ENCODE measurements at places on chromosomes 16 and 17.
A peak's percentile ranks its signal among the peaks of the same experiment; 100 is the strongest.

DNA sequence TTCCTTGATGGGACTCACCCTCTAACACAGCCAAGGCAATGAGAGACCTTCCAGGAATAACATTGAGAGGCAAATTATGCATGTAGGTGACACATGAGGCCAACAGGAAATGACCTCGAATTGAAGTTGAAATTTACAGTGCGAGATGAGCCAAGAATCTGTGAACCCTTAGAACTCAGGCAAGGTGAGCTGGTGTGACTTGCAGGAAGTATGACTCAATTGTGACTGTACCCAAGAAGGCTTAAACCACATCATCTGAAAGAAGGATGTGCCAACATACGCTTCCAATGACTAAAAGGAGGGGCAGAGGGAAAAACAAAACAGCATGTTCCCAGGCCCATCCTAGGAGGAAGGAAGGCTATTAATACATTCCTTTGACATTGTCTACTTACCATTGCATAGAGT lies 44.8 kb downstream of the PITPNC1 start:
- no peak for DNase-seq

DNA sequence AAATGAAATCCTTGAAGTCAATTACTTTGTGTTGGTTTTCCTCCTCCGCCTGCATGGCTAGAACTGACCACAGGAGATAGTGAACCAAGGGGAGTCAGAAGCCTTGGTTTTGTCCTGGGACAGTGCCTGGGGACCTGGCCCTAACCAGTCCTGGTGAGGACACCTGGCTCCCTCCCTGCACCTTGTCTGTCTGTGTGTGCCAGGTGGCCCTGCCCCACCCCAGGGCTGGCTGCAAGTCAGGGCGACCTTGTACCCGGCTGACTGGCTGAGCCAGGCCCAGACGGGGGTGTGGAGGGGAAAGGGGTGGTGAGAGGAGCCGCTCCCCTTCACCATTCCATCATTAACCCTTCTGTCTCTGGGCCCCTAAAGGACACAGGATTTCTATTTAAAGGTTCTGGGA lies 3.4 kb downstream of the RAPGEFL1 start:
- no peak for DNase-seq

DNA sequence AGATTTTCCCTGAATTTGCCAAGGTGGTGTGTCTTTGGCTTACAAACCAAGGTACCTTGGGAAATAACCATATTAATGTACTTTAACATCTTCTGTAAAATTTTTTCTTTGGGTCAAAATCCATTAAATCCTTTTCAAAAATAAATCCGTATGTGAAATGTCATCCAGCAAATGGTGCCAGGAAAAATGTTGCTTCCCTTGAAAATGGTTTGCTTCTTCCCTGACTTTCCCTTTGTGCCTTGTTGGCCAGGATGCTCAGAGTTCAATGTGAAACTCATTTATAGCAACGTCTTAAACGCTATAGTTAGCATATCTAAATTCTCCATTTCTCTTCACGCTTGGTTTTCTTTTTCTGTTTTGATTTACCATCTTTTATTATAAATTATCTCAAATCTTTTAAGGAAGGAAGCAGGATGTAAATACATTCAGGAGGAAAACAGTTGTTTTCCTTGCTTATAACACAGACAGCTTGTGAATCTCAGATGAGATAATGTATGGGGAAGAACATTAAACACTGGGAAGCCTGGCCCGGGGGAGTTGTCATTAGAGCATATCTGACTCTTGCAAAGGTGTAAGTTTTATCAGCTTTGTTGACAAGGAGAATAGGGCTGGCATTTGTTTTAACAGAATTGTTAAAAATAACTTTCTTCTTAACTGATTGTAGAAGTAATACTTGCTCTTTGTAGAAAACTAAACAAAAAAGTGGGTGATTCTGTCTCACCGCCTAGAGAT lies 42.1 kb downstream of the GPRC5B start:
- no peak for DNase-seq

DNA sequence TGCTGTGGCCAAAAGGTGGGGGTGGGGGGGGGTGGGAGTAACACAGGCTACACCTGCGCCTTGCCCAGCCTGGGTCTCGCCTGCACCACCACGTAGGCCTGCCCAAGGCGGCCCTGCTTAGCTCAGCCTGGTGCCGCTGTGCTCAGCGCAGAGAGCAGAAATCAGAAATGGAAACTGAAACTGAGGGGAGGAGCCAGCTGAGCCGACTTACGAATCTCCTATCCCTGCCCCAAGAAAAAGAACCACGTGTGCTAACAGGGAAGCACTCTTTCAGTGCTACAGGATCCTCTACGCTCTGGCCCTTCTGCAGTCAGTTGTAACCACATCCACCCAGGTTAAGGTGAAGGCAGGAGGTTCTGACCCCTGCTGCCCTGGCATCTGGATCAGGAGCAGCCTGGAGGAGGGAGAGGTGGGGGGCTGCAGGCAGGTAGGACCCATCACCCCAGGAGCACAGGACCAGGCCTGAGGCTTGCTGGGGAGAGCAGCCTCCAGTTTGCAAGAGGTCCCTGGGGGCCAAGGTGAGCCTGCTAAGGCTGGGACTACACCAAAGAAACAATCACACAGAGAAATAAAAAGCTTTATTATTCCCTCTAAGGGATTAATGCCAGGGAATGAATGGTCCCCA lies at the start of gene DHX58:
Gene DHX58 (minus strand): TSS at position 163 of the 625 bp plus-strand sequence. CDS start 822 bp downstream, outside the sequence.
- DNase-seq = peak; percentile 31

GRCh38 chr16:72768591-72768990 lies 279.3 kb downstream of the ZFHX3 start:
- DNase-seq = no peak

DNA sequence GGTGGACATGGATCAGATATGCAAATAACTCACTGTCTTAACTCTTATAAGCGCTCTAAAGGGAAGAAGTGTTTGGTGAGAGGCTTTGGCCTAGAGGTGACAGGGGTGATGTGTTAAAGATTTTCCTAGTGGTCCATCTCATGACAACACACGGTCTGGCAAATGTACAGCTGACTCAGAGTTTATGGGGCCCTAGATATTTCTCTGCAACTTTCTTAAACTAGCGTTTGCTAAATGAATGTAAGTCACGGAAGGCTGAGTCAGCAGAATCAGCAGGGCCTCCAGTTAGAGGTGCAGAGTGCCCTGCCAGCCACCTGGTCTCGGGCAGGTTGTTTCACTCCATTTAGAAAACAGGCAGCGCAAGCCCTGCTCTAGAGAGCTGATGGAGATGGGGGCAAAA lies 40.1 kb downstream of the CLEC16A start:
- DNase-seq = no peak

DNA sequence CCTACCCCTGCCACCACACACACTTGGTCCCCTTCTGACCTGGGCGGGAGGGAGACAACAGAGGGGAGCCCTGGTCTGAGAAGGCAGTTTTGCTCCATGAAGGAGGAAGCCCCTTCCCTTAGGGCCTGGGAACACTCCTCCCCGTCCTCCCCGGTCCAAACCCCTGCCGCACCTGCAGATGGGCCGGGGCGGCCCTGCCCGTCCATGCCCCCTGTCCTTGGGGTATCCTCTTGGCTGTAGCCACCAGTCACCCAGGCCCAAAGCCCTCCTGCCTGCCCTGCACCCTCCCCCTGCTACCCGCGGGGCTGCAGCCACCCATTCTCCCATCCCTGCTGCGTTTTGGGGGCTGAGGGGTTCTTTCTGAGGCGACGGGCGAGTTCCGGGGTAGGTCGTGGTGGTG lies 33.9 kb downstream of the GSE1 start:
- no peak for DNase-seq

DNA sequence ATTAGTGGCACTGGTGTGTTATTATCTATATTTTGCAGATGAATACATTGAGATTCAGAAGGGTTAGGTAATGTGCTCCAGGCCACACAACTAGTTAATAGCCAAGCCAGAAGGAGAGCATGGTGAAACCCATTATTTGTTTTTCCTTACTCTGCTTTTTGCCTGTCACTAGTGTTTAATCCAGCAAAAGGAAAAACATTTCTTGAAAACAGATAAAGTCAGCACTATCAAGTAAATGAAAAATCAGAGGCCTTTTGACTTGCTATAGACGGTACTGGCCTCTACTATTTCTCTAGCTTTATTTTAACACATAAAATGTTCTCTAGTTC lies 4.8 kb downstream of the PITPNC1 start:
- no peak for DNase-seq

Measured in stimulated activated CD8-positive, alpha-beta memory T cell treated with anti-CD3 and anti-CD28 coated beads, Interleukin-4, amount 100 ng/mL, for 1 hour (primary cell).